ENCODE measurements at places on chromosomes 2 and 18.

DNA sequence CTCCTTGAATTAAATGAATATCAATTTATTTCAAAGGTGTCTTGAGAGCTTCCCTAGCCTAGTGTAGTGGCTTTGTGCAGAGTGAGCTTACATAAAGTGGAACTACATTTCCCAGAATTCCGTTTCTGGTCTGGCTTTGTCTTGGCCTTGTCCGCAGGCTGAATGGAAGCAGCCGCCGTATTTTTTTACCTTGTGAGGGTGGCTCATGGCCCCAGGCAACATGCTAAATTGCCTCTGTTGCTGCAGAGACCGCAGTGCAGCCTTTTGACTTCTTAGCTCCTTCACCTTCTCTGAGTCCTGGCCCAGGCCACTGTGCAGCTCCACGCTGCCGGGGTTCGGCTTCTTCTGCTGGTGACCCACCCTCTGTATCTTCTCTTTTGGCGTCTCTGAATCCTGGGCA, 114.8 kb upstream of the SLC38A11 start:
- DNase-seq = no peak

- peak; percentile 7 for DNase-seq
Measured at GRCh38 chr18:58180738-58181353, 136.8 kb downstream of the NEDD4L start.

- DNase-seq = no peak
Measured at GRCh38 chr2:16362611-16363010, 303.0 kb downstream of the CYRIA start.

GRCh38 chr2:30736461-30737325, 70.6 kb downstream of the CAPN13 start:
- DNase-seq = no peak

DNA sequence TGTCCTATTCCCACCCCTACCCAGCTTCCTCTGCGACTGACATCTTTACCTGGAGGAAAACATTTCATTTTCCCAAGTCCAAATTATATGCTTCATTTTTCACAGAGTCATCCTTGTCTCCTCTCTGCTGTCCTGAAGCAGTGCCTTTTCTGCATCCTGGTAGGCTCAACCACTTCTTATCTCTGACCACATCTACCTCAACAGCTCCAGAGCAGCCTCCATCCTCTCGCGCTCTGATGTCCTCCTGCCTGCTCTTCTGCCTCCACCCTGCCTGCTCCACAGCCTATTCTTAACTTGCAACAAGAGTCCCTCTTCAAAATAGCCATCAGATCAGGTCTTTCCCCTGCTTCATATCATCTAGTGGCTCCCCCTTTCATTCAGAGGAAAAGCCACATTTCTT, 457.1 kb downstream of the PARD3B start:
- DNase-seq = no peak

- no peak for DNase-seq
Measured at GRCh38 chr2:1863386-1863785, 119.1 kb upstream of the PXDN start.

- DNase-seq = no peak
Measured at GRCh38 chr2:55408918-55409868, 10.5 kb downstream of the CCDC88A start.

DNA sequence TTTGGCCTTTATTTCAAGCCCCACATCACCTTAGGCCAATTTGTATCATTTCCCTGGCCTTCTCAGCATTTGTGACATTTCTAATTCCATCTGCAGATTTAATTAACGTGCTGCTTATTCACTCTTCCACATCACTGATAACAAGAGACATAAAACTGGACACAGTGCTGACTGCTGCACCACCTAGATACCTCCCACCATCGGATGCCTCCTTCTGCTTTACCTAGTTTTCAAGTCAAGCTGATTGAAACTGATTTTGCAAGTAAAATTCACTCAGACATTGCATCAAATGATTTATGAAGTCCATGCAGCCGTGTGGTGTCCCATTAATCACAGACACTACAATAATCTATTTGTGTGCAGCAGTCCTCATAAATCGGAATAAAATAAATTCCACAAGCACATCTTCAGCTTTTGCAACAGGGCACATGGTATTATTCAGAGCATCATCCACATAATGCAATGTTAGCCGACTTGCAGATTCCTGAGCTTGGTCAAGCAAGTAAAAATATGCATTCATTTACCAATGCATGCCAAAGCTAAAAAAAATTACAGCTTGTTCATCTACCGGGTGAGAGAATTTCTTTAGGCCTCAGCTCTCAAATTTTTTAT, 15.9 kb upstream of the CRIM1 start:
- no peak for DNase-seq

DNA sequence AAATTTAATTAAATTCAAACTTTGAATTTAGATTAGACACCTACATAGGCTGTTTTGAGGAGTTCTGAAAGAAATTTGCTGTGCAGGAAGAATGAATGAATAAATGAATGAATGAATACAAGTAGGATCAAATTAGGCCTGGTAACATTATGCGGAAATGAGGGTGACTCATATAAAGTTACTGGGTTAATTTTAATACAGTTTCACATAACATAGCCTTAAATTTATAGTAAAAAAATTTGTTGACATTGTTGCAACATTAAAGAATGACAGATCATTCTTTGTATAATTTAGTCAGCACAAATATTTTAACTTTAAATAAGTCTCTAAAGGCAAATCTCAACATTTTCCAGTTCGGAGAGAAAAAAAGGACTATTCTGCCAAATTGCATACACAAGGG, 1293.1 kb upstream of the SLC39A10 start:
- no peak for DNase-seq

DNA sequence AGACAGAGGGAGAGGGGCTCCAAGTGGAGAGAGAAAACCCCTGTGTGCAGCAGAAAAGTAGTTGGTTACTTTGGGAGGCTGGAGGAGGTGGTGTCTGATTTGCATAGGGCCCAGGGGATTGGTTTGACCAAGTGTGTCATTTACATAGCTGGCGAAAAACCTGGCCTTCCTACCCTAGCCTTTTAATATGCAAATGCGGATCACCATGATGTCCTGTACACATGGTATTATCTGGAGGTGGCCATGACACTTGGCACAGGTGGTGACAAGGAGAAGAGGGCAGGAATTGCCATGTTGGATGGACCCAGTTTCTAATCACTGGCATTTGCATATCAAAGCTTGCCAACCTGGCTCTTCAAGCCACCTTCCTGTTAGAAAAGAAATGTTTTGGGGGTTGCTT, 120.8 kb upstream of the CHAC2 start:
- DNase-seq = no peak

DNA sequence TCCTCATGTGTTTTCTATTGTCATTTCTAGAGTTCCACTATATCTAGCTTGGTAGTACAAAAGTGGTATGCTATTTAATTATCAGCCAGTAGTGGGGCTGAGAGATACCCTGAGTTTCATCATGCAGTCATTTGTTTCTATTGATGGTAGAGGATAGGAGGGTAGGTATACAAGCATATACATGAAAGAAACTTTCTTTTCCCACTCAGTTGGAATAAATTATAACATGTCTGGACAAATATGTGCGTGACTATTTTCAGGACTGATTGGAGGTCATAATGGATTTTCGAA, 633.2 kb downstream of the NRXN1 start:
- no peak for DNase-seq

DNA sequence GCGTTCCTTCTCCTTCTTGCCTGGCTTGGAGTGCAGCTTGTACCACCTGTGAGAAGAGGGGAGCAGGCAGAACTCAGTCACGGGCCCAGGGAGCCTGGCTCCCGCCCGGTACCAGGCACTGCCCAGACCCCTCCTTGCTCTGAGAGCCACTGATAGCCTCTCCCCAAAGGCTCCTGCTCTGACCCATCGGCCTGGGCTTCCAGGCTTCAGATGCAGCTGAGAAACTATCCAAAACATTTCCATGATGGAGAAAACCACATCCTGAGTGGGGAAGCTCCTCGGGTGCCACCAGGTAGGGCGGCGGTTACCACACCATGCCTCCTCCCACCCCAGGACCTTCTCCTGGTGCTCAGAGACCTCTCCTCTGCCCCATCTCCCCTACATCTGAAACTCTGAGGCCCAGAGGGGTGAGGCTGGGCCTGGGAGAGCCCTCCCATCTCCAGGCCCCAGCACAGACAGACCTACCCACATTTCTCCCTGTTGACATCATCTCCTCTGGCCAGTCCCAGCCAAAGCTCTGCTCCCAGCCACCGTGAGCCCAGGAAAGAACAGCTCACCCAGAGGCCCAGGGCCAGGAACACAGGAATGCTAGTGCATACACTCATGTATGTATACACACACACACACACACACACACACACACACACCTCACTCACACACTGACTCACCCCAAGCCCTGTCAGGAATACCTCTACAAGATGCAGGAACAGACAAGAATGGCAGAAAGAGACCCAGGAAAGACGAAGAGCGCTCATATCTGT, 17.9 kb upstream of the SFXN5 start:
- DNase-seq = peak; percentile 97

GRCh38 chr2:45833301-45833967, 182.0 kb downstream of the PRKCE start:
- no peak for DNase-seq

GRCh38 chr2:221972813-221973478, 325.9 kb downstream of the PAX3 start:
- no peak for DNase-seq

DNA sequence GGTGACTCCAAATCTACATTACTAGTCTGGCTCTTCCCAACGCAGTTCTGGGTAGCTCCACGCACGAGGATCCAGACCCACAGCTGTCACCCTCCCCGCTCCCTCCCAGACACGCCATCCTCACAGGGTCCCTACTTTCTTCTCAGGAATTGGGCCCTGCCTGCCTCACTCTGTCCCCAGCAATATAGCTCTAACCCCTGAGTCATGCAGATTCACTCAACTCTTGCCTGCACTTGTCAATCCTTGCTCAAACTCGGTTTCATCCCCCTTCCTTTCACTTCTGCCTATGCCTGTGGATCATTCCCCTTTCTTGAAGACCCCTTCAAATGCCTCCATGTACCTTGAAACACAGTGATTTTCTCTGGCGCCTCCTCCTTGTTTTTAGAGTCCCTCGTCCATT, 5.0 kb downstream of the ST8SIA5 start:
- DNase-seq = no peak

DNA sequence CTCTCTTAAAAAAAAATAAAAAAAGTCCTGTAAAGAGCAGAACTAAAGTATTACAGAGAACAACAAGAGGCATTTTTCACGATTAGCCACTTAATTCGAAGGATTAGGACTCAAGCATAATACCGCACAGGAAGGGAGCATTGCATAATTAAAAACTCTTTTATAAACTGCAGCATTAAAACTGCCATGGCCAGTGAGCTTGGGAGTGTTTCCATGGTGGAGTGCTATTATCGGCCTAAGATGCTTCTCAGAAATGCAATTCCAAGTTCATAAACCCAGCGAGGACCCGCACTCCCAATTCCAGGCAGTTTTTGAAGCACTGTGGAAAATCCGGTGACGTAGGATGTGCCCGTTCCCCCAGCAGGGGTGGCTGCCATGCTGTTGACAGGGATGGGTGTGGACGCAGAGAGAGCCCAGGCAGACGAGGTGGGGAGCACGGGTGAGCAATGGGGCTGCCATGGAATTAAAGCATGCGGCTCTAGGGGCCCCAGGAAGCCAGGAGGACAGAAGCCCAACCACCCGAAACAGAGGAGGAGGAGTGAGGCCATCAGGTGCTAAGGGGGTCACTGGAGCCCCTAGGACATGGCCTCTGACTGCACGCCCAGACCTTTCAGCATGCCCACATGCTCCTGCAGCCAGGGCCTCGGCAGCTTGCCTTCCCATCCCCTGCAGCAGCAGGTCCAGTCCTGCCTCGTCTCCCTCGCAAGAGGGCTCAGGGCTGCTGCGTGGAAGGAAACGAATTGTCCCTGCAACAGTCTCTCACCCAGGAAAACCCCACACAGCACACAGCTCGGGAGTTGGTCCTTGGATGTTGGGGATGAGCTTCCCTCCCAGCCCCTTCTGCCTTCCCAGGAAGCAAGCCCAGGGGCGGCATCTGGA, 233.4 kb downstream of the NDUFA10 start:
- no peak for DNase-seq

DNA sequence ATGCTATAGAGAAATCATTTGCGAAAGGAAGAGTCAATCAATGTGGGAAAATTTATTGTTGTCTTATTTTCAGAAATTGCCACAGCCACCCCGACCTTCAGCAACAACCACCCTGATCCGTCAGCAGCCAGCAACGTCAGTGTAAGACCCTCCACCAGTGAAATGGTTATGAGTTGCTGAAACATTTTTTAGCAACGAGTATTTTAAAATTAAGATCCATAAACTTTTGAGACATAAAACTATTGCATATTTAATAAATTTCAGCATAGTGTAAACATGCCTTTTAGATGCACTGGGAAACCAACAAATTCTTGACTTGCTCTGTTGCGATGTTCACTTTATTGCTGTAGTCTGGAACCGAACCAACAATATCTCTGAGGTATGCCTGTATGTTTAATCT, 887.9 kb downstream of the DCDC2C start:
- no peak for DNase-seq

DNA sequence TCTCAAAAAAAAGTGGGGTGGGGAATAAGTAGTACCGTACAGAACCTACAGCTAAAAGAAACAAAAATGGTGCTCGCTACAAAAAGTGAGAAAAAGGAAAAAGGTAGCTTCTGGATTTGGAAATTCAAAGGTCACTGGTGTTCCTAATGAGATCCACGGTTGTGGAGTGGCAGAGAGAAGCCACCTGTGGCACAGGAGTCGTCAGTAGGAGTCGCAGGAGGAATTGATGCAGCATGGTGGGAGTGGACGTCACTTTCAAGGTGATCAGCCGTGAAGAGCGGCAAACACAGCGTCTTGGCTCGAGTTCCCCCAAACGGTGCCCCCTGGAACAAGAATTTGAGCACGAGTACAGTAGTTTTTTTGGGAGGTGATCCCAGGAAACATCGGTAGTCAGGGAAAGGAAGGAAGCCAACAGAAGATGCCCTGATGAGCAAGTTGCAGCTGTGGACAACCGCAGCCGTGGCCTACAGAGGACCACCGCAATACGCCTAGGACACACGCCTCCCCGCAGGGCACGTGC, 1.4 kb upstream of the TTL start:
- no peak for DNase-seq

DNA sequence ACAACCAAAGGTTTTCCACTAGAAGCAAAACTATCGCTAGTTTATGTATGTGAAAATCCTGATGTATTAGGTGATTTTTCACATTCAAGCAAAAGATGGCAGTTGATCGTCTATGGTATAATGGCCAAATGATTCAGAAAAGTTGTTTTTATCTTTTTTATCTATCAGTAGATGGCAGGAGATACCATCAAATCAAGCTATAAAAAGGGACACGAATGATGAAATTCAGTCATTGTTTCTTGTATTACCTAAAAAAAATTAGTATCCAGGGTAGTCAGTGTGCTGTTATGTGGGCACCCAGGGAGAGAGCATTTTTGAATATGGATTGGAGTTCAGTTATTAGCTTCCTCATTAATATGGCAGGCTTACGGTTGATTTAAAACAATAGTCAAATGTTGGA, 22.9 kb upstream of the CAVIN2 start:
- DNase-seq = no peak

GRCh38 chr18:69845593-69846506, 101.8 kb downstream of the CD226 start:
- no peak for DNase-seq

DNA sequence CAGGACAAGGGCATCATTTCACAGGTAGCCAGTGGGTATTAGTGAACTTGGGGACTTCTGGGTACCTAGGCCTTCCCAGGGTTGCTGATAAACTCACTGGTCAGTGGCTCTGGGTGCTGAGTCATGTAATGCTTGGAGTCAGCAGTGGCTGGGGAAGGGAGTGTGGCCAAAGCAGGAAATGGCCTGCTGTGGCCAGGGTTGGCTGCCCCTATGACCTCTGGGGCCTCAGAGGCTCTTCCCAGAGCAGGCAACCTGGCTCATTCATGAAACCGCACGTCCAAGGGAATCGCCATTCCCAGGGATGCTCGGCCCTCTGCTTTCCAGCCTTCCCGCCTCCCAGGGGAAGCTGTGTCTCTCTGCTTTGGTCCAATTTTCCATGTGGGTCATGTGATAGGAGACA, 294.9 kb downstream of the DYSF start:
- peak; percentile 77 for DNase-seq

Measured in H54 (cell line).